ENCODE measurements at places on chromosomes 7 and 10.

GRCh38 chr7:104933521-104933988 is 80.5 kb upstream of the KMT2E start:
- no peak for DNase-seq

DNA sequence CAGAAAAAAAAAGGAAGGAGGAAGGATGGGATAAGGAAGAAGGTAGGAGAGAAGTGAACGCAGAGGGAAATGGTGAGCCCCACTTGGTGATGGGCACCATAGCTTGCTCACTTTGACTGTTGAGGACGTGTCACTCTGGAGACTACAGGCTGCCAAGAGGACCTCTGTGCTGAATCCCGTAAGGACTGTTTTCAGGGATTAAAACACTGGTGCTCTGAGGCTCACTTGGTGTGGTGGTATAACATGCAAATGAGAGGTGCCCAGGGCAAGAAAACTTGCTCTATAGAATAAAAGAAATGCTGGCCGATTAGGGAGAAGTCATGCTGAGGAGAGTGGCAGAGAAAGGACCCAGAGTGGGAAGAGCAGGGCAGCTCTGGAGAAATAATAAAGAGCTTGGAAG is 5.3 kb upstream of the IL2RA start:
- DNase-seq: no peak

- DNase-seq: no peak
Observed at GRCh38 chr10:15464381-15464780, 93.3 kb upstream of the FAM171A1 start.

- no peak for DNase-seq
Observed at GRCh38 chr10:28620251-28620650, 57.1 kb upstream of the BAMBI start.

DNA sequence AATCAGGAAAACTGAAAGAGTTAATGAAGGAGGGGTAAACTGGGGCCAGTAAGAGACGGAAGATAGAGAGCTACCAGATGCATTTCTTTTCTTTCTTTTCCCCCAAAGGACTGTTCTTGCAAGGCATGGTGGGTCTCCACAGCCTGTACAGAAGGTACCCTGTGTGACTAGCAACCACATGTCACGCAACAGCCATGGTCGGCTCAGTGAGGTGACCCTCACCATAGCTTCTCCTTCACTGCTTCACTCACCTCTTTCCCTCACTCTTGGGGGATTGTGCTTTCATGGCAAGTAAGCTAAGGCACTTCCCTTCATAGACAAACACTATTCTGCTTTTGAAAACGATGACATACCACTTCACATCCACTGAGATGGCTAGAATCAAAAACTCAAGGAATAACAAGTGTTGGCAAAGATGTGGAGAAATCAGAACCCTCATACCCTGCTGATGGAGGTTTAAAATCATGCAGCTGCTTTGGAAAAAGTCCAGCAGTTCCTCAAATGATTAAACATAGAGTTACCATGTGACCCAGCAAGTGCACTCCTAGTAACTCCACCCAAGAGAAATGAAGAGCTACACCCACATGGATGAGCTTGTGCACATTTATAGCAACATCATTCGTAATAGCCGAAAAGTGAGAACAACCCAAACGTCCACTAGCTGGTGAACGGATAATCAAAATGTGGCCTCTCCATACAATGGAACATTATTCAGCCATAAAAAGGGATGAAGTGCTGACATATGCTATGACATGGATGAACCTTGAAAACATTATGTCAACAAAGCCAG is 3.8 kb upstream of the INSIG1 start:
- peak; percentile 27 for DNase-seq

All from erythroblast (primary cell).